ENCODE measurements at places on chromosomes 3 and 15. TPM values are rescaled to one million over a fixed set of nuclear protein-coding genes. Genes with fewer than 3 reads are reported as not detected.

KLHL6 gene
- 4.0 TPM for total RNA-seq

NTRK3 gene
- total RNA-seq: 22.2 TPM

CFAP100 gene
- not detected for total RNA-seq

BCL2A1 gene
- total RNA-seq: 53.5 TPM

NEK11 gene
- total RNA-seq: 8.5 TPM

GOLGA8Q gene
- 1.8 TPM for total RNA-seq

ADAMTSL3 gene
- total RNA-seq: 1.5 TPM

TPRG1 gene
- total RNA-seq: 72.0 TPM

GABRB3 gene
- total RNA-seq: 0.65 TPM

PRR23E gene
- not detected for total RNA-seq

LYZL4 gene
- not detected for total RNA-seq

CLDND1 gene
- total RNA-seq: 68.8 TPM

CERS3 gene
- total RNA-seq: not detected
